ENCODE measurements at places on chromosomes 7 and 10.

DNA sequence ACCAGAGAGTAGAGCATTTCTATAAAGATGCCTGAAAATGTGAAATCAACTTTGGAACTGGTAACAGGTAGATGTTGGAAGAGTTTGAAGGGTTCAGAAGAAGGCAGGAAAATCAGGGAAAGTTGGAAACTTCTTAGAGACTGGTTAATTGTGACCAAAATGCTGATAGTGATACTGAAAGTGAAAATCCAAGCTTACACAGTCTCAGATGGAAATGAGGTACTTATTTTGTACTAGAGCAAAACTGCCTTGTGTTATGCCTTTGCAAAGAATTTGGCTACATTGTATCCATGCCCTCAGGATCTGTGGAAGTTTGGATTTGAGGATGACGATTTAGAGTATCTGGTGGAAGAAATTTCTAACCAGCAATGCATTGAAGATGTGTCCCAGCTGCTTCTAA lies 430.6 kb upstream of the KCND2 start:
- DNase-seq, result no peak

- DNase-seq, result no peak
These were observed at the start of gene AQP1 for GRCh38 chr7:30911561-30911969. TSS of gene AQP1 (plus strand) at chr7:30911853. CDS start at chr7:30911910, 57 bp downstream.

DNA sequence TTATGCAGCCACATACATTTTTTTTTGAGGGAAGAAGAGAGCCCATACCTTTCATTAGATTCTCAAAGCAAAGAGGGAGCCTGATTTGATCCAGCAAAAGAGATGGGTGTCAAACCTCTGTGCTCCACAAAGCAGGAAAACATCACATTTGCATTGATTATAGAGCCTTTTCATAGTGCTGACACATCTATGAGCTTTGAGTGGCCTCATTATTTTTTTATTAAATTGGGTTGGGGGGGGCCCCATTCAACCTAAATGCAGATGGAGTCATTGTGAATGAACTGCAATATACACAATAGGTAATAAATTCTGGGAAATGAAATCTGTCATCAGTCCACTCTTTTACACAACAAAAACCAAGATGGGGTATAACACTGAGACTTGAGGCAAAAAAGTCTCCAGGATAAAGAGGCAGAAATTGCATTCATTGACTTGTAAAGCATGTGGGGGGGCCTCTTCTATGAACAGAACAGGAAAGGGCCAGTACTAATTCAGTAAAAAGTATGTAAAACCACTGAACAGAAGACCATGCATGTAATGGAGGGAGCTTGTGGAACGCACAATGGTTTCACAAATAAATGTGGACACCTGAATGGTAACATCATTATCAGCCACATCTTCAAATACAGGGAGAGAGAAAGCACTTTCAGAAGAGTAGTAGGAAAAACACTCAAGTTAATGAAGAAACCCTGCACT lies 17.7 kb upstream of the ASB4 start:
- no peak for DNase-seq

DNA sequence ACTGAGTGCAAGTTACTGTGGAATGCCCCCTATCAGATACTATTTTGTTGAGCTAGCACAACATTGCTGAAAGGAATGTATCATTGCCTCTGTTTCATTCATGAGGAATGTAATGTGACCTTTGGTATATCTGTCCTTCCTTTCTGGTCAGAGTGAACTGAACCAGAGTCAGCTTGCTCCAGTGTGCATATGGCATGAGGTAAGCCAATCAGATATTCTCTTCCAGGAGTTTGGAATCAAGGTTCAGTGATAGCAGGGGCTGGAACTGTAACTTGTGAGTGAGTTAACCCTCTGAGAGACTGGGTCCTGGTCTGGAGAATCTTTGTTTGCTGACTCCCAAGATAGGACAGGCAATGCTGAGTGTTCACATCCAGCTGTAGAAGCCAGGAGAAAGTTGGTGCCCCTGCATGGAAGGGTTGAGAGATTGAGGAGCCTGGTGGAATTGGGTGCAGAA lies 45.3 kb upstream of the OSBPL3 start:
- DNase-seq, result no peak

DNA sequence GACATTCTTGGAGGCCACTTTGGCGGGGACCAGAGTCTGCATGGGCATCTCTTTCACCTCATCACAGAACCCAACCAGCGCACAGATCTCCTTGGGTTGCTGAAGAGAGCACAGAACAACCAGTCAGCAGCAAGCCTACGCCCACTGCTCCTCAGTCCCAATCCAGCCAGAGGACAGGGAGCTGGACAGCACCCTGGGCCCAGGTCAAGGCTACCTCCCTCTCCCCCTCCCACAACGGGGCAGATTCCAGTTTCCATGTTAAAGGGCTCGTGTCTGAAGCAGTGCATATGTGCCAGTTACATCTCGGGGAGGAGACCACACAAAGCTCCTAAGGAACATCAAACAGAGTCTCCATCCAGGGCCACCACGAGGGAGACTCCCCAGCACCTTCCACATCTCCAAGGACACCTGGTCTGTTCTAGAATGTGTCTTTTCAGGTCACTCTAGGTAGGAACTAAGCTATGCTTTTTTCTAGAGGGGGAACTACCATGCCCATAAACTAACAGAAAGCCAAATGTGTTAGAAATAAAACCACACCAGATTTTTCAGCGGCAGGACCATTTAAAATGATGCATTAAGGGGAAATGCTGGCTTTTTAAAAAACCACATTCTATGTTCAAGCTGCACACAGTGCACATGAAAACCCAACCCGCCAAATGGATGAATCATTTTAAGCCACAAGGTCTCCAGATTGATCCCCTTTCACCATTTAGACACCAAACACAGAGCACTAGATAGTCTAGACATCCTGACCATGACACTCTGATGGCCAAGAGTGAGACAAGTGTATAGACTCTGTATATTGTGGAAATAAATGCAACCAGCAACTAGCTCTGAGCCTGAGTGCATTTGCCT lies 28.9 kb downstream of the PSAP start:
- no peak for DNase-seq

- no peak for DNase-seq
These were observed 215.7 kb upstream of the CDC14C start for GRCh38 chr7:48708635-48709034.

DNA sequence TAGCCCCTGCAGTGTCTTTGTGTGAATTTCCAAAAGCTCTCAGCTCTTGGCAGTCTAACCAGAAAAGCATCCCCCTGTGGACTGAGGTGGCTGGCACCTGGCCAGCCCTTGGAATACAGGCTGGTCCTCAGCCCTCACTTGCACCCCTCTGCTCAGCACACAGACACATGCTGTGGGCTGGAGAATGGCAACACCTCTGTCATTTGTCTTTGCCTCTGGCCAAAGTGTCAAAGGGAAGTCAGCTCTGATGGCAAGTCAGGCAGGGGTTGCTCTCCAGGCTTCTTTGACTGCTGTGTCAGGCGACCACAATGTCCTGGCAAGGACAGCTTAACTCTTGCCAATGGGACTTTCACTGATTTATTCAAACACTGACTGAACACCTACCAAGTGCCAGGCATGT lies 724.8 kb downstream of the INHBA start:
- no peak for DNase-seq

DNA sequence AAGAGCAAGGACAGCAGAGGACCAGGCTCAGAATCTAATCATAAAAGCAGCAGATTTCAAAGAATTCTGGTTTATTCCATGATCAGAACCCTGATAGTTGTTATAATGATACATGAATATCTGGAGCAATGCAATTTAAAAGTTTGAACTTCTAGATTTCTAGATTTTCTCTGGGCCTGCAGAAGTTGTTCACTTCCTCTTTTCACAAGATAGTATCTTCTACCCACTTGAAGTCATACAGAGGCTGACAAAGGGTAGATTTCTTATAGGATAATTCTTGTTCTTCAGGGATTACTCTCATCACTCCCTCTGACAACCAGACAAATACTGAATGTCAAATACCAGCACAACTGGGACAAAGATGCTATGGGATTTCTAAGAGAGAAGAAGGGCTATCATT lies 320.0 kb upstream of the ETV1 start:
- no peak for DNase-seq

Measured in stimulated activated CD8-positive, alpha-beta memory T cell treated with anti-CD3 and anti-CD28 coated beads, Interleukin-15, amount 100 ng/mL, for 4 hours (primary cell).